Amniotic stem cell (primary cell): ENCODE measurements at places on chromosomes 11 and 22.

GRCh38 chr11:60899046-60899936, 7.1 kb downstream of the PRPF19 start:
- peak; percentile 22 for DNase-seq

GRCh38 chr11:15471895-15472799, 357.4 kb downstream of the INSC start:
- DNase-seq: no peak

- DNase-seq: no peak
Observed at GRCh38 chr22:30718491-30718890, 23.8 kb downstream of the OSBP2 start.

- no peak for DNase-seq
Observed at GRCh38 chr11:130602641-130603334, 154.3 kb downstream of the ADAMTS15 start.

GRCh38 chr11:92897487-92897886, 72.0 kb upstream of the MTNR1B start:
- DNase-seq: no peak

DNA sequence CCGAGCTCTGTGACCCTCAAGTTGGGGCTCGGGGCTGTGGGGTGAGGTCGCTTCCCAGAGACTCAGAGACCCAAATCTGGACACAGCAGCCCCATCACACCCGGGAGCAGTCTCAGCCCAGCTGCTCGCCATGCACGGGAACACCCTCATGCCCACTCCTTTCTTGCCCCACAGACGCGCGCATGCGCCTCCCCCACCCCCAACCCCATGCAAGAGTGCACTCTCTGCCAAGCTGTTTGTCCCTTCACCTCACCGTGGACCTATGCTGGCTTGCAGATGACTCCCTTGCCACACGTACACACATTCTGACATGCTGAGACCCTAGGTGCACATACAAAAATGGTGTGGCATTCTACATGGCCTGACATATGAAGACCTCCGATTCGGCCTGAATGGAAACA, 478 bp upstream of the CD248 start:
- DNase-seq: no peak

DNA sequence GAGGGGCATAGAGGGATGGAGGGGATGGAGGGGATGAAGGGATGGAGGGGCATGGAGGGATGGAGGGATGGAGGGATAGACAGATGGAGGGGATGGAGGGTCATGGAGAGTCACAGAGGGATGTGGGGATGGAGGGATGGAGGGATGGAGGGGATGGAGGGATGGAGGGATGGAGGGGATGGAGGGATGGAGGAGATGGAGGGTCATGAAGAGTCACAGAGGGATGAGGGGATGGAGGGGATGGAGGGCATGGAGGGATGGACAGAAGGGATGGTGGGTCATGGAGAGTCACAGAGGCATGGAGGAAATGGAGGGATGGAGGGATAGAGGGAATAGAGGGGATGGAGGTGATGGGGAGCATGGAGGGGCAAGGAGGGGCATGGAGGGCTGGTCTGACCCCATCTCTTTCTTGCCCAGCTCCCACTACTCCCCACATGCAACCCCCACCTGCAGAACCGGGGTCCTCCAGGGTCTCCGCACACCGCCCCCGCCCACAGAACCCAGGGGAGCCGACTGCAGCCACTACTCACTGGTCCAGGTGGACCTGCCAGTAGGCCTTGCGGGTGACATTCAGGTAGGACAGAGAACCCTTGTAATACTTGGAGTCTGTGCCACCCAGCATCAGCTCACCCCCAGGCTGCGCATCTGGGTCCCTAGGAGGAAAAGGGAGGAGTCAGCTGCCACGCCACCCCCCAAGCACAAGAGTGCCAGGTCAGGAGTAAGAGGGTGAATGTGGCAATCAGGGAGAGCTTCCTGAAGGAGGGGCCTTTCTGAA, 4.2 kb upstream of the IFITM10 start:
- no peak for DNase-seq

- no peak for DNase-seq
Observed at GRCh38 chr11:2704356-2704755, 4.6 kb upstream of the KCNQ1OT1 start.

DNA sequence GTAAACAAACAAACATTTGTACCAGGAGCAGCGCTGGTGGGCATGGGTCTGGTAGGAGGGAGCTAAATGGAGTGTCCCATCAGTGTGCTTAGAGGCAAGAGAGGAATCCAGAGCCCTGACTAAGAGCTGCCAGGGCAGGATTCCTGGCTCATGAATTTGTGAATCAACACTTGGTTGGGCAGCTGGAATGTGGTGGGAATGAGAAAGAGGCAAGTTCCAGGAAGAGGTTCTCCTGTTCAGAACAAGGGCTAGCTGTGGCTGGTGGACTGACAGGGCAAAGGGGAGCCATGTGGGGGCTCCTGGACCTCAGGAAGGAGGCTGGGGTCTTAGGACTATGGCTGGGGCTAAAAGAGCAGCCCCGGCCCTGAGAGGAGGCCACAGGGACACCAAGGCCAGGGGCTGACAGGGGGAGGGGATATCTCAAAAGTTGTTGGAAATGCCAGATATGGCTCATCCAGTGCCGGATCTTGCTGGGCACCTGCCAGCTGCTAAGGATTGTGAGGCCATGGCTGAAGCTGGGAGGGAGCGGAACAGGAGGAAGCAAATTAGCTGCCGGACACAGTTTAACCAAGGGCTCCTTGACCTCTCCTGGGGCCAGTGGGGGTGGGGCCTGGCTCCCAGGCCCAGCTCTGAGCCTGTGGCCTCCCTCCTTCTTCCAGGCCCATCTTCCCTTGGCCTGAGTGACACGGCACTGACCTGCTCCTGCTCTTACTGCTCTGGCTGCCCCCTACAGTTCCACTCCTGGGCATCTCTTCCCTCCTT, 14.6 kb upstream of the P2RY6 start:
- DNase-seq: peak; percentile 88

GRCh38 chr11:47566149-47566698, 825 bp downstream of the PTPMT1 start:
- no peak for DNase-seq

DNA sequence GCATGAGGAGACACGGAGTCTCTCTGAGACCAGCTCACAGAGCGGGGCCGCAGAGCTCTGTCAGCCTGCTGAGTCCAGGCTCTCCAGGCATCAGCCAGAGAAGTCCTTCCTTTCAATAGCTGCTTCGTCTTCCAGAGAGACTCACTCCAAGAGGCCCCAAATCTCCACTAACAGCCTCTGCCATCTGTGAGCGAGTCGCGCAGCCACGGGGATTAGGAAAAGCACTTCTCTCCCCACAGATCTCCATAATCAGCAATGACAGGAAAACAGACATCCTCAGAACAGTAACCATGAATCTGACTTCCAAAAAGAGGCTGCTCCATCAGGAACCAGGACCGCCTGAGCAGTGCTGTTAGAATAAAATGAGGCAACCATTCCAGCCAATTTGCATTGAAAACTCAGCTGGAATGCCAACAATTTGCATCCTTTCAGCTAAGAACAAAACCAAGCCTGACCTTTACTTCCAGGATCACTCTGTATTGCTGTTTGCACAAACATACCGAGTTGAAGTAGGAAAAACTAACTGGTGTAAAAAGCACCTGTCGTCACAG, 65.4 kb downstream of the SMCO4 start:
- DNase-seq: no peak

- no peak for DNase-seq
Observed at GRCh38 chr22:47294222-47294532, 531.7 kb downstream of the TBC1D22A start.

GRCh38 chr11:838441-839279, 3.7 kb downstream of the POLR2L start:
- no peak for DNase-seq

- DNase-seq: no peak
Observed at GRCh38 chr11:68012044-68012842, 2.1 kb downstream of the ALDH3B1 start.

- no peak for DNase-seq
Observed at GRCh38 chr11:18791207-18791968, at the start of gene PTPN5. PTPN5 (minus strand) TSS chr11:18791798; CDS start chr11:18771958, 19,840 bp downstream.

DNA sequence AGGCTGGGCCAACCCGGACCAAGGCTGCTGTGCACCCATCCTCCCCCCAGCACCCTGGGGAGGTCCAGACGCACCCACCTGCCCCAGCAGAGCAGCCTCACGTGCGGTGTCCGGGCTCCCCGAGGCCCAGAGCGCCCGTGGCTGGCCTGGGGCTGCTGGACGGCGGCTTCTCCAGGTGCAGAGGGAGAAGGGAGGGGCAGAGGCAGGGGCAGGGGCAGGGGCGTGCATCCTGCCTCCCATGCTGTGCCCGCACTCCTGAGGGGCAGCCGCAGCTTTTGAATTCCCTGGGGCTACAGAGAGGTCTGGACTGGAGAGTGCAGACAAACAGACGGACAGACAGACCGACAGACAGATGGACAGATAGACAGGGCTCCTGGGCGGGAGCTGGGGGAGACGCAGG, 83.6 kb upstream of the PRR5 start:
- DNase-seq: no peak

- no peak for DNase-seq
Observed at GRCh38 chr11:92272651-92273050, 48.0 kb downstream of the FAT3 start.

DNA sequence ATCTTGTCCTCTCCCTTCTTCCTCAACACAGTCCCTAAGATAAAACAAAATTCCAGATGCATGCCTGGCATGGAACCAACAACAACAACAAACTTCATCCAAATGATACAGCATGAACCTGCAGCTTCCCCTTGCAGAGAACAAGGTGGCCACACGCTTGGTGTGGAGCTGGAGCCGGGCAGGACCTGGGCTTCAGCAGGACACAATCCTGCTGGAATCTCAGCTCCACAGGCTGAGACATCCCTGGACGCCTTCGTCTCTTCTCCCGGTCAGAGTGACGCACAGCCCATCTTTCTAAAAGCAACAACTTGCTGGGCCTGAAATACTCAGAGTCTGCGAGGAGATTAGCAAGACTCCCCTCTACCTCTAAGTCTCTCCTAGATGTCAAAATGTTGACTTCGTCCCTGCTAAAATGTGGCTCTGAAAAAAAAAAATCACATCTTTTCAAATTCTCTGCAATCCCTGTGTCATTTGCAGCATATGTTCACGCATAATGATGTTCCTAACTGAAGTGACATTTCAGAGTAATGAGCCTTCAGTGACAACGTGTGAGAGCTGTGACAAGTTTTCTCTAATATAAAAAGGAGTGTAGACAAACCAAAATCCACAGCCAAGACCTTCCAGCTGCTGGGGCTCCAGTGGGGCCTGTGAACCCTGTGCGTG, 1232.3 kb downstream of the TBC1D22A start:
- no peak for DNase-seq

GRCh38 chr11:64359712-64360445, 917 bp downstream of the RPS6KA4 start:
- DNase-seq: no peak

GRCh38 chr11:33652930-33653329, 47.7 kb downstream of the C11orf91 start:
- DNase-seq: no peak

- no peak for DNase-seq
Observed at GRCh38 chr11:106482917-106483785, 405.7 kb downstream of the AASDHPPT start.
